Activated CD4-positive, alpha-beta T cell treated with anti-CD3 and anti-CD28 coated beads for 1 hour (primary cell): ENCODE measurements at places on chromosomes 13 and 19.

DNA sequence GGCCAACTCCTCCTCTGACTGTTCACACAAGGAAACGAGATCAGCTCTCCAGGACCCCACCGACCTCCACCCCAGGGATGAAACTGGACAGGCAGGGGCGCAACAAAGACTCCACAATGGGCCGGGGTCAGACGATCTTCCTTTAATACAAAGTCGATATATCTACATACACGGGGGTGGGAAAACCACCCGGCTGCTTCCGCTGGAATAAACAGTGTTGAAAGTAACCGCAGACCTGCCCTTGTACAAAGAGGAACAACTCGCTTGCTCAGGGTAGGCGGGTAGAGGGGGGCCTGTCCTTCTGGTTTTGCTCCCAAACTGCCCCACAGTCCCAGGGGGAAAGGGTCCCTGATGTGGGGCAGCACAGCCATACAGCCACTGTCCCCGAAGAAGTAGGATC, 135.2 kb downstream of the PTPRS start:
- DNase-seq: no peak

DNA sequence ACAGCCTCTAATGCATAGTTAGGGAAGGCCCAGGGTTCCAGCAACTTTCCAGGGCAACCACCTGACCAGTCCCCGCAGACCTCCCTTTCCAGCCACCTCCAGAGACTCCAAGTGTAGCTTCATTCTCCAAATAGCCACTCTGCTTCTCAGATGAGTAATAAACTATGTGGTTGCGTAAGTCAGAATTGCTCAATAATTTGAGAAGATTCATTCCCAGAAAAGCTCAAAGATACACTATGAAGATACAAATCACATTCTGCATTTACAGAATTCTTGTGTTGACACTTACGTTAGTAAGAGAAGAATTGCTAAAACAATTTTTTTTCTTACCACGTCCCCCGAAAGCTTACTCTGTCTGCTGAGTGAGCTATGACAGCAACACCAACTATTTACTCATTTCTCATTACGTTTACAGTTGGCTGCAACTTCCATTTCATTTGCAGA, 8.2 kb upstream of the LATS2 start:
- no peak for DNase-seq

GRCh38 chr13:46896341-46897137, at the start of gene HTR2A:
HTR2A (minus strand) TSS chr13:46897053; CDS start chr13:46895906, 1,147 bp downstream.
- DNase-seq: no peak

DNA sequence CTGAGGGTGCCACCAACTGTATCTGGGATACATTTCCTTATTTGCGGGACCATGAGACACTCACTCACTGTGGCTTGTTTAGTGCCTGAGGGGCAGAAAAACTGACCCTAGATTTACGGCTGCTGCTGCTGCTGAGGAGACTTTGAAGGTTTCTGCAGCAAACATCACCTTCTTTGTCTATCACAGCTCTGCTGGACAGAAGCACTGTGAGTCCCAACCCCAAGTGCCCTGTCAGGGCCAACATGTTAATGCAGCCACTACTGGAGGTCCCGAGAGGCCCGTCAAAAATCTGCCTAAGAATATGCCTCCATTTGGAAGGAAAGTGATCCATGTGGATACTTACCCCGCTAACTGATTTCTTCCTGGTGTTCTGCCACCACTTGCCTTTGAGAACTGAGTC, 37.3 kb upstream of the UBL3 start:
- DNase-seq: no peak

DNA sequence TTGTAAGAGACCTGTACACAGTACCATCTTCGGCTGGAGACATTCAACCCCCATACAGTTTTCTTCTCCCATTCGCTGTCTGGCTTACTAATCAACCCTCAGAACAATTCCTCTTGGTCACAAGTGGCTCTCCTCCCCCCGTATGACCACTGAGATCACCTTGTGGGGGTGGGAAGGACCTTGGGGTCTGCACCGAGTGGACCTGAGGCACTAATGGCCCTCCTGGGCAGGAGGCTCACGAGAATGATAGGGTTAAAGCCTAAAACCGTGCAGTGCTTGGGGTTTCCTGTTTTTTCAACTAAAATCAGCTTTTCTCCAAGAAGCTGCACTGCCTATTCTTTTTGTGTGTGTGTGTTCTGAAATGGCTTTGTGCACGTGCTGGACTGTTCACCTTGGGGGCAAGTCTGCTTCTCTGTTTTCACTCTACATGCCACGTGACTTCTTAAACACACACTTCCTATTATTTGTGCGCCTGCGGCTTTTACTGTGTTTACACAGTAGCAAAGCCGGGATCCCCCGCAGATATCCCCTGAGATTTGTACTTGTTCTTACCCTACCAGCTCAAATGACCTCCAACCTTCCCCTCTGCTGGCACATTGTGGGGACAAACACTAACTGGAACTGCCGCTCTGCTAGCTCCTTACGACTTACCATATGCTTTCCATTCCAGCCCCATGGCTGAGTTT, 12.3 kb downstream of the RBM26 start:
- DNase-seq: no peak

DNA sequence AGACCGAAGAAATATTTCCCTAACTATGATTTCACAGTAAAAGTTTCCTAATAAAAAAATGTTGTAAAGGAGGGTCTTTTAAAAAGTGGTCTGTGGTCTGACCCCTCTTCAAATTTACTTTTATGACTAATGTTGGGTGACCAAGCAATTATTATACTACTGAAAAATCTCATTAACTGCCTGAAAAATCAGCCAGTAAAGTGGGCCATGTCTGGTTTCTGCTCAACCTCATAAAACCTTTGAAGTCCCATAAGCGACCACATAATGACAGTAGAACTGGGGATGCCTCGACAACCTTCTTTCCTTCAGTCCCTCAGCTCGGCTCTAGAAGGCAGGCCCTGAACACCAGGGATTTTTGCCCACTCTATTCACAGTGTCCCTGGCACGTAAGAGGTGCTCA, 434.3 kb downstream of the EFNB2 start:
- no peak for DNase-seq

DNA sequence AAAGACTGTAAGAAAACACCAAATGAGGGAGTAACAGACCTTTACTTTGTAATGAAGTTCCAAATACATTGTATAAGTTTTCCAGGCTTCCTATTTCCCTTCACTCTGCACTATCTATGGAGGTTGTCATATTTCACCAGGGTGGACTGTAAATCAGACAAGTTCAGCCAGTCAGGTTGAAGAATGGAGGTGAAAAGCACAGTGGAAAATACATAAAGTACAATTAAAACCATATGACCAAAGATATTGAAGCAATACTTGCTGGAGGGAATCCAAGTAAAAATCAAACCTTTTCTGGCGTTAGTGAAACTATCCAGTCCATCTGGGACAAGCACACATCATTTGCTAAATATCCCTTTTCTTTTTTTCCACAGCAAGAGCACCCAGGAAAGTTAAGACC, 3.2 kb downstream of the LHFPL6 start:
- no peak for DNase-seq

DNA sequence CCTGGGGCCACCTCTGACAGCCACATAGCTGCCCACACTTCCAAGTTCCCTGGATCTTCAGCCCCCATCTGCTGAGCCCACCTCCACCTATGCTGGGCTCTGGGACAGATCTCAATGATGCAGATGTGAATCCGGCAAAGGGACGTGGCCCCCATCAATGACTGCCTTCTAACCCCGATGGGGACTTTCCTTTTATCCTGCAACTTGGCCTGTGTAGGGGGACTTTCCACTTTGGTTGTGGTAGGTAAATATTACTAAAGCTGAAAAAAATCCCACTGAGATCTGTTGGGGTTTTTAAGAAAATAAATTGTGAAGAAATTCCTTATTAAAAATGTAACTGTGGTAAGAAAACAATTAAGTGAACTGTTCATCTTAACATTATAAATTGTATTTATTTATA, 20.8 kb upstream of the ASPDH start:
- no peak for DNase-seq

DNA sequence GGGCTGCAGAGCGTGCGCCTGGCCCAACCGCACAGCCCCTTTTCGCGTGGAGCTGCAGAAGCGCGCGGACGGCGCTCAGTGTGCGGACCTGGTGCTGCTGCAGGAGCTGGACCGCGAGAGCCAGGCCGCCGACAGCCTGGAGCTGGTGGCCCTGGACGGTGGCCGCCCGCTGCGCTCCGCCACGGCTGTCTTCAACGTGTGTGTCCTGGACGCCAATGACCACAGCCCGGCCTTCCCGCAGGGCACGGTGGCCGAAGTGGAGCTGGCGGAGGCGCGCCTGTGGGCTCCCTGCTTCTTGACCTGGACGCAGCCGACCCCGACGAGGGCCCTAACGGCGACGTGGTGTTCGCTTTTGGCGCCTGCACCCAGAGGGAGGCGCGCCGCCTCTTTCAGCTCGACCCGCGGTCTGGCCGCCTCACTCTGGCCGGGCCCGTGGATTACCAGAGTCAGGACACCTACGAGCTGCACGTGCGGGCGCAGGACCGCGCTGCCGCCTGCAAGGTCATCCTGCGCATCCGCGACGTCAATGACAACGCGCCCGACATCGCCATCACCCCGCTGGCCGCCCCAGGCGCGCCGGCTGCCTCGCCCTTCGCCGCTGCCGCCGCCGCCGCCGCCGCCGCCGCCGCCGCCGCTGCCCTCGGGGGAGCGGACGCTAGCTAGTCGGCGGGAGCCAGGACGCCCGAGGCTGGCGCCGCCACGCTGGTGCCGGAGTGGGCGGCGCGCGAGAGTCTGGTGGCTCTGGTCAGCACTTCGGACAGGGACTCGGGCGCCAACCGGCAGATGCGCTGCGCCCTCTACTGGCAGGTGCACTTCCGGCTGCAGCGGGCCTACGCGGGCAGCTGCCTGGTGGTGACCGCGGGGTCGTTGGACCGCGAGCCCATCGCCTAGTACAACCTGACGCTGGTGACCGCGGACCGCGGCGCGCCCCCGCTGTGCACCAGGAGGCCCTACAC, 172.2 kb downstream of the OLFM4 start:
- DNase-seq: no peak
